ENCODE measurements at places on chromosomes 12 and 14. TPM values are rescaled to one million over a fixed set of nuclear protein-coding genes. Genes with fewer than 3 reads are reported as not detected.
A peak's percentile ranks its signal among the peaks of the same experiment; 100 is the strongest.

Gene RPS6KL1
- total RNA-seq, result not detected

Gene SYCP3
- total RNA-seq, result not detected

Gene CHURC1
- total RNA-seq, result 32.5 TPM

Gene COL2A1
- 0.02 TPM for total RNA-seq

Gene MYH6
- total RNA-seq, result not detected

Gene STON2
- total RNA-seq, result 7.6 TPM

Gene DUSP6
- 1.2 TPM for total RNA-seq

Gene LMNTD1
- total RNA-seq, result not detected

Gene FBRSL1
- 5.7 TPM for total RNA-seq

- DNase-seq, result no peak
Measured at GRCh38 chr12:82174936-82175335, 183.3 kb downstream of the CCDC59 start.

- DNase-seq, result no peak
Measured at GRCh38 chr14:38336298-38336697, 80.4 kb upstream of the CLEC14A start.

DNA sequence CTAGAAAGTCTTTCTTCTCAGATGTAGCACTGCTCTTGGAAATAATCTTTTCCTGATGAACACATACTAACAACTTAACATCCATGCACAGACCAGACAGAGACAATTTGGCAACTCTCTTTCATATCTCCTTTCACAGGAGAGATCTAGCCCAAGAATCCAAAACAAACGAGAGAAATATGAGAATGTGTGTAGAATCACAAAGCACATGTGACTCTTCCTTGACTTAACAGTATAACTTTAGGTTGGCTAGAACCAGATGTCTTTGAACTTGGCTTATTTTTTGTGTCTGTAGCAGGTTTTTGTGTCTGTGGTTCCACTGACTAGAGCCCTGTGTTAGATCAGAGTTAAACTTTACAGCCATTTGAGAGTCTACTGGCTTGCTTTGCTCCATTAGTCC lies 114.2 kb downstream of the STXBP6 start:
- no peak for DNase-seq

DNA sequence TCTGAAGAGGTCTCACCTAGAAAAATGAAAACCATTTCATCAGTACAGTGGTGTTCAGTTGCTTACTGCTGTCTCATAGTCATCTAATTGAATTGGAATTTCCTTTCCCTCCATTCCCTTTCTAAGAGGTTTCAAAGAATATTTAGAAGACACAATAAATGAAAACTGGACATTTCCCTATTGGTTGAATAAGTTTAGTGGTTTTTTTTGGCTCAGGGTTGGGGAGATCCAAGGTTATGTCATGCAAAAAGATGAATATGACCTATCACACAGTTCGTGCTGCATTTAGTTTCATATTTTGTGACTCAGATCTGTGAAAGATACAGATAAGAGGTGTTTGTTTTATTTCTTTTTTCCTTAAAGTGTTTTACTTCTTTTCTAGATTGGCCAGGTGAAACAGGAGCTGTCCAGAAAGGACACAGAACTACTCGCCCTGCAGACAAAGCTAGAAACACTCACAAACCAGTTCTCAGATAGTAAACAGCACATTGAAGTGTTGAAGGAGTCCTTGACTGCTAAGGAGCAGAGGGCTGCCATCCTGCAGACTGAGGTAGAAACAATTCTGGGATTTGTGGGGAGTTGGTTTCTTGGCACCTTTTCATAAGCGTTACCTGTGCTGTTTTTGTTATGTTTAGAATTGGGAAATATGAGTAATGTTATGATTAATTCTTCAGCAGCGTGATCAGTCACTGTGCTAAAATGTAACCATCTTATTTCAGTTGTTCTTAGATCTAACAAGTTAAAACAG lies 124.6 kb downstream of the ERC1 start:
- DNase-seq, result peak; percentile 66

GRCh38 chr12:42143452-42144157 lies 1.1 kb downstream of the GXYLT1 start:
- peak; percentile 32 for DNase-seq

DNA sequence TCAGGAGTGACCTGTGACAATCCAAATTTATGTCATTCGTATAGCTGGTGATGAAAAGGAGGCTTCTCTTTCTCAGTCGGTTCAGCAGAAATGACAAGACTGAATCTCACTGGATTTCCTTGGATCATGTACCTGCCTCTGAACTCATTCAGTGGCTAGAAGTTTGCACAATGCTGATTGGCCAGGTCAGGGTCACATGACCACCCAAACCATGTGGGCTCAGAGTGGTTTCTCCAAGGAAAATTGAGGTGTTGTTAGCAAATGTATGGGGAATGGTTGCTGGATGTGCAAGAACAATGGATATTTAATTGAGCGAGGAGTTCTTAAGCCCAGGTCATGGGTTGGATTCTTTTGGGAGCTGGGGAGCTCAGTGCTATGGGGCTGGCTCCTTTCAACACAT lies 227.5 kb downstream of the AACS start:
- no peak for DNase-seq

- peak; percentile 4 for DNase-seq
Measured at GRCh38 chr14:74834692-74835392, 41.1 kb downstream of the PROX2 start.
